ENCODE measurements at places on chromosomes 11 and 22.
A peak's percentile ranks its signal among the peaks of the same experiment; 100 is the strongest.

DNA sequence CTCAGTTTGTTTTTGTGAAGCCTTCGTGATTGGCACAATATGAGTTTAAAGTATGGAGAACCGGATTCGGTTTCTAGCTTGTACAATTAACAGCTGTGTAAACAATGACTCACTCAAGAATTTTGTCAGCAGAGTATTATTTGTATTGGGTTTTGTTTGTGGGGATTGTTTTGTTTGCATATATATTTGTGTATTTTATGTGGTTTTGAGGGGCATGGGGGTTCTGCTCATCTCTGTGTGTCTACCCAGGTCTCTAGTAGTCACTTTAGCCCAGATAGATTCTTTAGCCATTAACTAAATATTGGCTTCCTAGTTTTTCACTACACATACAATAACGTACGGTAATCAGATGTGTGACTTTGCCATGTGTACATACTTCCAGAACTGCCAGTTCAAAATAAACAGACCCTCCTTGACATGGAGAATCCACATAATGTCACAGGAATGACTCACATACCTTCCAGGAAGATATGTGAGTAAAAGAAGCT, 7.5 kb upstream of the MS4A7 start:
- DNase-seq = no peak

- DNase-seq = no peak
Observed at GRCh38 chr22:29581799-29582198, 886 bp upstream of the NIPSNAP1 start.

DNA sequence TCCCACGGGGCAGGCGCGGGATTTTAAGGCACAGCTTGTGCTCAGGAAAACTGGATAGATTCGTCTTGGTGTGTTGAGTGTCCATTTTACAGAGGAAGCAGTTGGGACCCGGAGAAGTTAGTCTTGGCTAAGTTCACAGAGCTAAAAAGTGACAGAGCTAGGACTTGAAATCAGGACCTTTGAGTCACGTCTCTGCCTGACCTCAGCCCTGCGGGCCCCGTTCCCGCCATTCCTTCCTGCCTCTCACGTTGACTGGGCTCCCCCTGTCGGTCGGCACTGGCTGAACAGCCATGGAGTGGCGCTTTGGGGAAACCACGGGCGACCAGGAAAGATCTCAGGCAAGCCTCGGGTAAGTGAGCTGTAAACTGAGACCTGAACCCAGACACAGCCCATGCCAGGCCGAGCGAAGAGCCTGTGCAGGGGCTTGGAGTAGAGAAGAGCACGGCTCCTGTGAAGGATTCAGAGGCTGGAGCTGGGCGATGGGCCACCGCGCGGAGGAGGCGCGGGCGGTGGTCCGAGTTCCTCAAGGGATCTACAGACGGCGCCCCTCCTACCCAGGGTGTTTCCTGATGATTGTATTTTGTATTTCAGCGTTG, 54.1 kb downstream of the WNT11 start:
- peak; percentile 14 for DNase-seq

DNA sequence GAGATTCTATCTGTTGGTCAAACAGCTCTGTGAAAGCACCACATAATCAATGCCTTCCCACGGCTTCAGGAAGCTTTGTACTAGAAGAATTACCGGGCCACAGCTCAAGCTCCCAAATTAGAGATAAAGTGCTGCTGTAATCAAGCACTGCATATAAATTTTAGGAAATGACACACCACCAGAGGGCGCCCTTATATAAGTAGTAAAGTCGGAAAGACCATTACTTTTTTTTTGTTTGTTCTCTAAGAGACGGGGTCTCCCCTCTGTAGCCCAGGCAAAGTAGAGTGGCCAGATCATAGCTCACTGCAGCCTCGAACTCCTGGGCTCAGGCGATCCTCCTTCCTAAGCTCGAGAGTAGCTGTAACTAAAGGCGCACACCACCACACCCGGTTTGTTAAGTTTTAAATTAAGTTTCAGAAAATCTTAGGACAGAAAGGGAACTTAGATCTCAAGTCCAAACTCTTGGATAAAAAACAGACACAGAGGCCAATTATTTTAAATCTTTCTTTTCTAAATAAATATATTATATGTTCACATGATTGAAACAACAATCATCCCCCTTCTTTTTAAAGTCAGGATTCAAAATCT, 32.6 kb downstream of the PRCP start:
- peak; percentile 44 for DNase-seq

DNA sequence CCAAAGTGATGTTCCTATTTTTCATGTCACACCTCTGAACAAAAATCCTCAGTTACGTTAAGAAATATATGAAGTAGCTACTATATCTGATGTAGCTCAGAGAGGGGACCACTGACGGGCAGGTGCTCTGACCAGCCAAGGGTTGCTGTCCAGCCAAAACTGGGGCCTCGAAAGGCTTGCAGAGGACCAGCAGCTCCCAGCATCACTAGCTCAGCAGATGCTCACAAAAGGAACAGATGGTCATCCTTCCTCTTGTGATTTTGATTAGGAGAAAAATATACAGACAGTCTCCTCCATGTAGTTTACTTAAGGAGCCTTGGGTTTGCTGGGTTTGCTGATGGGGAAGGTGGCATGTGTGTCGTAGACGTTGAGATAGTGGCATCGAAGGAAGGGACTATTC, 374.6 kb upstream of the B3GAT1 start:
- DNase-seq = no peak

- DNase-seq = no peak
Observed at GRCh38 chr11:134008634-134009071, 51.9 kb upstream of the IGSF9B start.

DNA sequence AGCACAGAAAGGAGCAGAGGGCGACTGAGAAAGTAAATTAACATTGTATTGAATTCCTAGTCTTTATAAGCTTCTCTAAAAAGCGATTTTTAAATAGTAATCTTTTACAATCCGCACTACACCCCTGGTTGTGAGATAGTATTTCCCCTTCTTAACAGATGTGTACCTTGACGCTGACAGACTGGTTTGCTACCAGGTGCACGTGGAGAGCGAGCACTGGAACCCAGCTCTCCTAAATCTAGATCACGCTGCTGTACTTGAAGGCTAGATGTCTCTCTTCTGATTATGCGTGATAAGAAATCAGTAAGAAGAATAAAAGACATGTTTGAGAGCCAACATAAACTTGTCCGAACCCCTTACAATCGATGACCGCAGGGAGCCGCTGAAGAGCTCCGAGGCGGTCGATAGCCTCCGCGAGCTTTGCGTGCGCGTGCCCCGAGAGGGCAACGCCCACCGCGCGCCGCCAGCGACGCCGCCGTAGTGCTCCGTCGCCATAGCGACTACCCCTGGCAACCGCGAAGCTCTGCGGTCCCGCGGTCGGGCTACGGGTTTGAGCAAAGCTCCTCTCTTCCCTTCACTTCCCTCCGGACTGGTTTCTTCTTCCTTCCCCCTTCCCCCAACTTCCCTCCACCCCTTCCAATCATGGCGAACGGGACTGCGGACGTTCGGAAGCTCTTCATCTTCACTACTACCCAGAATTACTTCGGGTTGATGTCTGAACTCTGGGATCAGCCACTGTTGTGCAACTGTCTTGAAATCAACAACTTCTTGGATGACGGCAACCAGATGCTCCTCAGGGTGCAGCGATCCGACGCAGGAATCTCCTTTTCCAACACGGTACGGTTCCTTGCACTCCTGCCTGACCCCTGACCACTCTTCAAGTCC, at the start of gene DYNC2H1:
Gene DYNC2H1, plus strand, starts transcription at position 494 of the 885 bp plus-strand sequence. Its CDS starts 149 bp downstream, at position 643.
- DNase-seq = peak; percentile 31

- no peak for DNase-seq
Observed at GRCh38 chr11:78533399-78533798, 41.3 kb downstream of the NARS2 start.

- DNase-seq = no peak
Observed at GRCh38 chr11:26102325-26102724, 229.6 kb upstream of the ANO3 start.

GRCh38 chr11:114207096-114207495, 89.1 kb upstream of the NNMT start:
- no peak for DNase-seq

GRCh38 chr11:7551571-7551970, 37.8 kb downstream of the PPFIBP2 start:
- no peak for DNase-seq

GRCh38 chr11:89490981-89491690, at the start of gene NOX4:
TSS of gene NOX4 (minus strand) at chr11:89491375. CDS start at chr11:89491246, 129 bp downstream.
- DNase-seq = no peak

GRCh38 chr11:19573666-19574065, 139.0 kb upstream of the NAV2 start:
- DNase-seq = no peak

DNA sequence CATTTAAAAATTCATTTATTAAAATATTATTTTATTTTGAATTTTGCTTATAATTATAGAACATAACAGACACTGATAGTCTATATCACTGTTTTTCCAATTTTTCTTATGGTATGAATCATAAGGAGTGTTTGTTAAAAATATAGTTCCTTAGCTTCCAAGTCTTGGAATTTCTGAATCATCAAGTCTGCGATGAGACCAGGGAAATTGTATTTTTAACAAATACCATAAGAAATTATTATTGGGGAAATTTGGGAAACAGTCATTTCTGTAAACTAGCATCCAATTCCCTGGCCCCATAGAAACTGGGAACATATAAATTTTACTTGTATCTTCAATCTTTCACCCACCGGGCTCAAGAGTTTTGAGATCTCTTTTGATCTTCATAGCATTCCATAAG, 38.0 kb upstream of the PICALM start:
- DNase-seq = no peak
